Right atrium auricular region (tissue), 2 donors: ENCODE measurements at places on chromosomes 12 and 14. TPM values are rescaled to one million over a fixed set of nuclear protein-coding genes. Genes with fewer than 3 reads are reported as not detected.
A peak's percentile ranks its signal among the peaks of the same experiment; 100 is the strongest.

GRCh38 chr12:63038713-63039100 lies 103.8 kb upstream of the PPM1H start:
- H3K4me1 ChIP-seq, result no peaks in the 10 kb centered on the region
- H3K27ac ChIP-seq, result no peak overlapping the region
- H3K27me3 ChIP-seq, result no peaks in the 10 kb centered on the region
- no peaks in the 10 kb centered on the region for H3K36me3 ChIP-seq
- no peak for DNase-seq
- H3K4me3 ChIP-seq, result no peak overlapping the region

- H3K27ac ChIP-seq, result peak within 1 kb of the TSS; percentile 86
- H3K36me3 ChIP-seq, result peaks cover 41% of the 10 kb centered on the region
- peak within 1 kb of the TSS; percentile 82 for H3K4me3 ChIP-seq
- peak; percentile 89 for DNase-seq
Observed at GRCh38 chr12:112409064-112409905, at the start of gene RPL6. RPL6 (minus strand) TSS chr12:112409605; CDS start chr12:112408656, 949 bp downstream.

DNA sequence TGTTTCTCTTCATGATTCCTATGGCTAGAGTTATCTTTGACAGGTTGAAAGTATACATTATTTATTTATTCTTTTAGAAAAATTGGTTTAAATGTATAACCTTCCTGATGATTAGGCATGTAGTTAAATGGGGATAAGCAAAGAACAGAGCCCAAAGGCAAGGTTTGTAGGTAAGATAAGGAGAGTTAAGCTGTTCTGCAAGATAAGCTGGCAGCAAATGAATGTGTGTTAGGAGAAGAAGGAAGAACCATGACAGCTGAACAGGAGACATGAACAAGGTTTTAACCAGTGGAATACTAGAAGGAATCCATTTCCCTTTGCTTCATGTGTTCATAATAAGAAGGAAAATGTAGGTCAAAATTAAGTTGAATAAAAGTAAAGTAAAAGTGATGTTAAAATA lies 1330.1 kb upstream of the USP15 start:
- DNase-seq, result no peak
- no peaks in the 10 kb centered on the region for H3K4me1 ChIP-seq
- H3K27ac ChIP-seq, result no peak overlapping the region
- no peaks in the 10 kb centered on the region for H3K27me3 ChIP-seq
- H3K36me3 ChIP-seq, result no peaks in the 10 kb centered on the region

Gene INHBE
- not detected for total RNA-seq

- H3K27me3 ChIP-seq, result no peaks in the 10 kb centered on the region
- H3K27ac ChIP-seq, result no peak overlapping the region
Observed at GRCh38 chr12:7667125-7667524, 1.4 kb upstream of the APOBEC1 start.

Gene FITM1
- 74.3 TPM for total RNA-seq

DNA sequence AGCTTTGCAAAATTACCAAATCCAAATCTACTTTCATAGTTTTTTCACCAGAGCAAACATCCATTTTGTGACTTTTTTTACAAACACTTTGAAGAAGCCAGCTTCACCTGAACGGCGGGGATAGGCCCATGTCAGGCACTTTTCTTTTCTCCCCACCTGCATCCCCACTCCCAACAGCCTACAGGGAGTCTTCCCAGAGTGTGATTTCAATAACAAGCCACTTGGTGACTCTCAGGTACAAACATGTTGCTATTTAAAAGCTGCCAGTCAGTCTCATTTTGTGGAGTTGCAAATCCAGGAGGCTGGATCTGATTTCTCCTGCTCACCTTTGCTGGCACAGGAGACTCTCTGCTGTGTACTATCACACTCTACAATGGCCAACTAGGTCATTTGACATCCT lies 285.5 kb downstream of the KCNH5 start:
- no peak for DNase-seq
- no peaks in the 10 kb centered on the region for H3K4me1 ChIP-seq

Gene FBXO33
- total RNA-seq, result 9.2 TPM

DNA sequence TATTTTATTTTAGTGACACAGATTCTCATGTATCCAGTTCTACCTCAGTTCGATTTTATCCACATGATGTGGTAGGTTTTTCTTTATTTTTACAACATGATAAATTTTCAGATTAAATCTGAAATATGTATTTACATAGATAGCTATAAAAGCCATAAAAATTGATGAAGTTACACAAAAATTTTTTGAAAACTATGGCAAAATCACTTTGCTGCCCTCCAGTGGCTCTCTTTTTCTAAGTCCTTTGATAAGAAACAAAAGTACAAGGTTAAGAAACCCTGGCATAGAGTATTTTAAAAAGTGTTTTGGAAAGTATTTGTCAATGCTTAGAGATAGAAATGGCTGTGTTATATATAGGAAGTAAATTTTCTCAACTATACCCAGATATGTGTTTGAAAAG lies 104.2 kb downstream of the PCNX1 start:
- no peaks in the 10 kb centered on the region for H3K27me3 ChIP-seq
- peaks cover 5% of the 10 kb centered on the region for H3K36me3 ChIP-seq
- no peak overlapping the region for H3K27ac ChIP-seq
- no peaks in the 10 kb centered on the region for H3K4me1 ChIP-seq

- H3K4me3 ChIP-seq, result no peak overlapping the region
- H3K4me1 ChIP-seq, result no peaks in the 10 kb centered on the region
- H3K27me3 ChIP-seq, result no peaks in the 10 kb centered on the region
Observed at GRCh38 chr12:227923-228845, 14.2 kb upstream of the SLC6A12 start.

DNA sequence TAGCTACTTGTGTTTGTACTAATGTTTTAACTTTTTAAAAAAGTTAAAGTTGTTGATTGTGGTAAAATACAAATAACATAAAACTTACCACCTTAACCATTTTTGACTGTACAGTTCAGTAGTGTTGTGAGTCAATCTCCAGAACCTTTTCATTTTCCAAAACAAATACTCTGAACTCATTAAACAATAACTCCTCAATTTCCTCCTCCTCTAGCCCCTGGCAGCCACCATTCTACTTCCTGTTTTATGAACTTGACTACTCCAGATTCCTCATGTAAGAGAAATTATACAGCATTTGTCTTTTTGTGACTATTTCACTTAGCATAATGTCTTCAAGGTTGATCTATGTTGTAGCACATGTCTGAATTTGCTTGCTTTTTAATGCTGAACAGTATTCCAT lies 299.1 kb upstream of the AMIGO2 start:
- H3K27ac ChIP-seq, result peak overlapping the region; percentile 82
- H3K4me1 ChIP-seq, result peaks cover 23% of the 10 kb centered on the region
- no peak overlapping the region for H3K4me3 ChIP-seq

Gene DTX1
- total RNA-seq, result 1.2 TPM

GRCh38 chr12:128258866-128259555 lies 8.0 kb upstream of the TMEM132C start:
- H3K36me3 ChIP-seq, result no peaks in the 10 kb centered on the region
- no peak overlapping the region for H3K27ac ChIP-seq
- H3K4me3 ChIP-seq, result no peak overlapping the region
- H3K4me1 ChIP-seq, result no peaks in the 10 kb centered on the region
- DNase-seq, result no peak
- H3K27me3 ChIP-seq, result no peaks in the 10 kb centered on the region

DNA sequence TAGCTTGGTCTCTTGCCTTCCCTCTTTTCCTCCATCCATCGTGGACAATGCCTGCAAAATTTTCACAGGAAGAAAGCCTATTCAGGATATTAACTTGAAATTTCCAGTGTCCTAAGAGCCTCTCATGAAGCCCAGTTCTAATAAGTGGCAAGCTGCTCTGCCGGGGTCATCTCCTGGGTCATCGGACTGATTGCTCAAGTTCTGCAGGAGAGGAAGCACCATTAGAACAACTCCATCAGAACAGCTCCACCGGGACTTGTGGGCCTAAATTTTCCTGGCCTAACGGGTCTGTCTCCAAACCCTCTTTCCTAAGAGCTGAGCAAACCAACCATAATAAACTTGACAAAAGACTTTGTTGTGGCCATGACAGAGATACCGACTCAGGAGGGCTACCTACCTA lies 13.9 kb downstream of the ERG28 start:
- H3K27me3 ChIP-seq, result no peaks in the 10 kb centered on the region
- DNase-seq, result no peak
- H3K36me3 ChIP-seq, result peaks cover 20% of the 10 kb centered on the region
- H3K4me3 ChIP-seq, result no peak overlapping the region

GRCh38 chr14:99143793-99144192 lies 128.2 kb downstream of the BCL11B start:
- no peak for DNase-seq
- H3K4me1 ChIP-seq, result no peaks in the 10 kb centered on the region
- H3K36me3 ChIP-seq, result no peaks in the 10 kb centered on the region
- H3K4me3 ChIP-seq, result no peak overlapping the region

Gene JPH4
- total RNA-seq, result 0.39 TPM

- H3K4me1 ChIP-seq, result no peaks in the 10 kb centered on the region
- no peaks in the 10 kb centered on the region for H3K27me3 ChIP-seq
- H3K27ac ChIP-seq, result no peak overlapping the region
- no peaks in the 10 kb centered on the region for H3K36me3 ChIP-seq
- DNase-seq, result no peak
Observed at GRCh38 chr14:76256545-76256944, 104.8 kb downstream of the GPATCH2L start.

- H3K4me1 ChIP-seq, result peaks cover 16% of the 10 kb centered on the region
- no peaks in the 10 kb centered on the region for H3K27me3 ChIP-seq
- H3K27ac ChIP-seq, result no peak overlapping the region
- no peak overlapping the region for H3K4me3 ChIP-seq
Observed at GRCh38 chr14:89160437-89160836, 256.6 kb downstream of the FOXN3 start.

DNA sequence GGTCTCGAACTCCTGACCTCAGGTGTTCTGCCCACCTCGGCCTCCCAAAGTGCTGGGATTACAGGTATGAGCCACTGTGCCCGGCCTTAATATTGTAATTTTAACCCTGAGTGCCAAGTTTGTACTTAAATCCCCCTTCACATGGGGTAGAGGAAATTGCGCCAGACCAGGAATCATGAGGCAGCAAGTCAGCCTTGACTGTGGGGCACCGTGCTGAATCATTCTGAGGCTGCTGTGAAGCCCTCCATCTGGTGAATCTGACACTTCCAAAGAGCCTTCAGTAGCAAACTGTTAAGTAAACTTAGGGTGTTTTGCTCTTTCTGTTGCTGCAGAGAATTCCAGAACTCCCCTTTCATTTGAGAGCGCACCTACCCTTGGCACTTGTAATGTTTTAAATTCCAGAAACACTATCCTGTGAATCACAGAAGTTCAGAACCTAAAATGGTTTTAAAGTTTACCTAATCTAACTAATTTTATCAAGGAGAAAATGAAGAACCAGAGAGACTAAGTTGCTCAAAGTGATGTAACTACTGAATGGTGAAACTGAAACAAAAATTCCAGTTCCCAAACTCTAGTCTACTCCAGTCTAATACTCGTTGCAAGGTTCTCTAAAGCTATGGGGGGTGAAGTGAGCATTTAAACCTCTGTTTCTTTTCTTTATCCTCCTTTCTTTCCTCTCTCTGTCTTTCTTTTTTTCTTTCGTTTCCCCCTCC lies 7.5 kb downstream of the HEBP1 start:
- H3K36me3 ChIP-seq, result peaks cover 17% of the 10 kb centered on the region
- H3K4me3 ChIP-seq, result no peak overlapping the region
- H3K27ac ChIP-seq, result peak overlapping the region; percentile 69
- H3K4me1 ChIP-seq, result peaks cover 21% of the 10 kb centered on the region
- no peaks in the 10 kb centered on the region for H3K27me3 ChIP-seq

DNA sequence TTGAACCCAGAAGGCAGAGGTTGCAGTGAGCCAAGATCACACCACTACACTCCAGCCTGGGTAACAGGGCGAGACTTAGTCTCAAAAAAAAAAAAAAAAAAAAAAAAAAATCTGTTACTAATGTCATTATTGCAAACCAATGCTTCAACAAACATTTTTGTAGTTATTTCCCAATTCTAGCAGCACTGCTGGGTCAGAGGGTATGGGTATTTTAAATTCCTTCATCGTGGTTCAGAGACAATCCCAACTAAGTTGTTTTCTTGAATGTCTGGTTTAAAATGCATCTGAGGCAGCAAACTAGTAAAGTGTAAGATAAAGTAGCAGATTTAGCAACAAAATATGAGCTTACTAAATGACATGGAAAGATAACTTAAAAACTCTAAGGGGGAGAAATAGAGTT lies 65.6 kb downstream of the FERMT2 start:
- H3K27me3 ChIP-seq, result no peaks in the 10 kb centered on the region
- peaks cover 3% of the 10 kb centered on the region for H3K4me1 ChIP-seq
- no peak overlapping the region for H3K27ac ChIP-seq
- no peak overlapping the region for H3K4me3 ChIP-seq

- no peaks in the 10 kb centered on the region for H3K27me3 ChIP-seq
- no peaks in the 10 kb centered on the region for H3K36me3 ChIP-seq
- H3K4me1 ChIP-seq, result no peaks in the 10 kb centered on the region
Observed at GRCh38 chr12:71477609-71478008, 38.0 kb downstream of the LGR5 start.

Gene BRI3BP
- 2.8 TPM for total RNA-seq

GRCh38 chr12:118734266-118734665 lies 247.1 kb upstream of the SRRM4 start:
- H3K27ac ChIP-seq, result no peak overlapping the region
- H3K4me3 ChIP-seq, result no peak overlapping the region
- no peak for DNase-seq
- no peaks in the 10 kb centered on the region for H3K4me1 ChIP-seq
- H3K27me3 ChIP-seq, result no peaks in the 10 kb centered on the region

GRCh38 chr14:75380656-75381055 lies 47.2 kb upstream of the JDP2 start:
- no peaks in the 10 kb centered on the region for H3K4me1 ChIP-seq
- H3K4me3 ChIP-seq, result no peak overlapping the region
- no peaks in the 10 kb centered on the region for H3K27me3 ChIP-seq
- DNase-seq, result no peak
- no peaks in the 10 kb centered on the region for H3K36me3 ChIP-seq
- H3K27ac ChIP-seq, result no peak overlapping the region

Gene PLA2G1B
- not detected for total RNA-seq

Gene ADAM21
- total RNA-seq, result 0.35 TPM

Gene ACADS
- 58.6 TPM for total RNA-seq

DNA sequence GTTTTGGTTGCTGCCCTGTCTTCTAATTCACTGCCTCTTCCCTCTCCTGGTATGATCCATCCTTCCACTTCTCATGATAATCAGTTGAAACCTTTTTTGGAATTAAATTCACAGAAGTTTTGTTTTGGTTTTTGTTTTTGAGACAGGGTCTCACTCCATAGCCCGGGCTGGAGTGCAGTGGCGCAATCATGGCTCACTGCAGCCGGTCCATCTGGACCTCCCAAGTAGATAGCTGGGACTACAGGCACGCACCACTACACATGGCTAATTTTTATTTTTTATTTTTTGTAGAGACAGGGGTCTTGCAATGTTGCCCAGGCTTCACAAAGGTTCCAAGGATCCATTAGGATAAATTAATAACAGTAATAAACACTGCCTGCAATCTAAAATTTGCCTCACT lies 164.3 kb downstream of the PRKCH start:
- H3K27ac ChIP-seq, result no peak overlapping the region
- no peak overlapping the region for H3K4me3 ChIP-seq
- H3K27me3 ChIP-seq, result no peaks in the 10 kb centered on the region
- no peaks in the 10 kb centered on the region for H3K36me3 ChIP-seq
- no peak for DNase-seq

DNA sequence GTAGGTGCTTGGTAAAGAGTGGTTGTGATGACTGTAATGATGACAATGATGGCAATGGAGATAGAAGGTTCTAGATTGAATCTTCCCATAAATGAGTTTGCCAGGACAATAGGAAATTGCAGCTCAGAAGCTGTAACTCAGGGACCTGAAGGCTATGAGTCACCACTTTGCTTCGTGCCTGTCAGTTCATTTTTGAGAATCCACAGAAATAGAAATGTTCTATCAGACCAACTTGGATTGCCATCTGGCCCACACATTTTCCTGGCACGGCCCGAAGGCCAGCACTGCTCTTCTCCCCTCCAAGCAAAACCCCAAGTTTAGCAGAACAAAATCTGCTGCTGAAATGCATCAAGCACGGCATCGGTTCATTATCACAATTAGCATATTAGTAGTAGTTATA lies 1127.0 kb downstream of the BCL11B start:
- H3K27me3 ChIP-seq, result no peaks in the 10 kb centered on the region
- no peaks in the 10 kb centered on the region for H3K4me1 ChIP-seq
- H3K27ac ChIP-seq, result no peak overlapping the region
- DNase-seq, result no peak
